ENCODE measurements at places on chromosomes 5 and 9.

GRCh38 chr9:114122136-114123027, 23.3 kb upstream of the KIF12 start:
- no peak for DNase-seq

GRCh38 chr9:114694719-114695269, 12.8 kb upstream of the TEX48 start:
- DNase-seq: no peak

DNA sequence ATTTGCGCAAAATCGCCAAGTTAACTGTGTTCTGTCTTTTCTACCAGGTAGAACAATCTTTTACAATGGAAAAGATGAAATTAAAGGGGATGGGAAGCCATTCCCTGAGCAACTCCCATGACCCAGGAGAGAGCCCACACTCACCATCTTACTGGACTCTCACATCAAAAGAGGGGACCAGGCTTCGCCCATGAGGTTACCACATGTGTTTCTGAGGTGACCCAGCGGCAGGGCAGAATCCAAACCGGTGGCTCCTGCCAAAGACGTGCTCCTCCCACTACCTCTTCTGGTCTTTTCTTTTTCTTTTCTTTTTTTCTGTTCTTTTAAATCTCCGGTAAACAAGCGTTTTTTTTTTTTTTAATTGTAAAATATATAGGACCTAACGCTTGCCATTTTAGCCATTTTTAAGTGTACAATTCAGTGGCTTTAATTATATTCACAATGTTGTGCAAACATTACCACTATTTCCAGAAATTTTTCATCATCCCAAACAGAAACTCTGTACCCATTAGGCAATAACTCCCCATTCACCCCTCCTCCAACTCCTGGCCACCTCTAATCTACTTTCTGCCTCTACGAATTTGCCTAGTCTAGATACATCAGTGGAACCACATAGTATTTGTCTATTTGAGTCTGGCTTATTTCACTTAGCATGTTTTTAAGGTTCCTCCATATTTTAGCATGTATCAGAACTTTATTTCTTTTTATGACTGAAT, 19.3 kb downstream of the PTPN3 start:
- no peak for DNase-seq

DNA sequence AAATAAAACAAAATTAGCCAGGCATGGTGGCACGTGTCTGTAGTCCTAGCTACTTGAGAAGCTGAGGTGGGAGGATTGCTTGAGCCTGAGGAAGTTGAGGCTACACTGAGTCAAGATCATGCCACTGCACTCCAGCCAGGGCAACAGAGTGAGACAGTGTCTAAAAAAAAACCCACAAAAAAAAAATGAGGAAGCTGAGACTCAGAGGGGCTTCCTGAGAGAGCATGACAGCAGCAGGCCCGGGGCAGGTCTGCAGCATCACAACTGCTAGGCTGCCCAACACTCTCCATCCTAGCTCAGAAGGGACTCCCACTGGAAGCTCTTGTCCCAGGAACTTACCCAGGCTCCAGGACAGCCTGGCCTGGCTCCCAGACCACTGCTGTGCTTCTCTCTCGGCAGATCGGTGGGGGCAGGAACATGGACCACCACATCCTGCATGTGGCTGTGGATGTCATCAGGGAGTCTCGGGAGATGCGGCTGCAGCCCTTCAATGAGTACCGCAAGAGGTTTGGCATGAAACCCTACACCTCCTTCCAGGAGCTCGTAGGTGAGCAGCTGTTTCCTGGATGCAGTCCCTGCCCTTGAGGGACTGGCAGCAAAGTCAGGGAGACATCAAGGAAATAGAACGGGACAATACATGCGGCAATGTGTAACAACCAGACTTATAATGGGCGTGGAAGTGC, 19.1 kb downstream of the PTGS1 start:
- no peak for DNase-seq

DNA sequence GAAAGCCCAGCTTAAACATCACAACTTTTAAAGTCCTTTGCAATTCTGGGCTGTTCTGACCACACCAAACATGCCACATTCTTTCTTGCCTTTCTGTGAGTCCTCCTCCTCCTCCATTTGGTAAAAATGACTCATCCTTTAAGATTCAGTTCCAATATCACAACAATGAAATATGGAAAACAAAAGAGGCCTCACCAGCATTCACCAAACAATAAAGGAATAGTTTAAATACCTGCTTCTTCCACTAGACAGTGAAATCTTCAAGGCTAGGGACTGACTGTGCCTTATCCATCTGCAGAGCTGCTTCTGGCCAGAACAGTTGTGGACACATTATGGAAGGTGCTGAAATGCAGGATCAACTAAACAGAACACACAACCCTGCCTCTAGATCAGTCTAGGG, 36.0 kb downstream of the NR6A1 start:
- DNase-seq: no peak

GRCh38 chr9:78383130-78383529, 86.2 kb downstream of the PSAT1 start:
- no peak for DNase-seq

DNA sequence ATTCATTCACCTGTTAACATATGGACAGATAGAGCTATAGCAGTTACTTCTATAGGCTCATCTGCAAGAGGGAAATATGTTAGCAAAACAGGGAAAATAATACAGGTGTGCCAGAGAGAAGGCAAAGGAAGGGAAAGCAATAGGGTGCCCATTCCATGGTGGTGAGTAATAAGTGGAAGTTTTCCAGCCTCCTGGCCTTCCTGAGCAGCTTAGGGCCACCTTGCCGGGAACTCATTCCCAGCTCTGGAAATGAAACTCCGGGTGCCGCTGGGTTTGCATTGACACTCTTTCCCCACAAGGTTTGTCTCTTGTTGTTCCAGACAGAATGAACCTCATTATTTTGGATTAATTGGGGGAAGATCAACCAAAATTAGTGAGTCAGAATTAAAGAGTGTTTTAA, 58.4 kb downstream of the SLC1A3 start:
- DNase-seq: no peak

- no peak for DNase-seq
Observed at GRCh38 chr5:107402434-107403227, 268.1 kb downstream of the EFNA5 start.

DNA sequence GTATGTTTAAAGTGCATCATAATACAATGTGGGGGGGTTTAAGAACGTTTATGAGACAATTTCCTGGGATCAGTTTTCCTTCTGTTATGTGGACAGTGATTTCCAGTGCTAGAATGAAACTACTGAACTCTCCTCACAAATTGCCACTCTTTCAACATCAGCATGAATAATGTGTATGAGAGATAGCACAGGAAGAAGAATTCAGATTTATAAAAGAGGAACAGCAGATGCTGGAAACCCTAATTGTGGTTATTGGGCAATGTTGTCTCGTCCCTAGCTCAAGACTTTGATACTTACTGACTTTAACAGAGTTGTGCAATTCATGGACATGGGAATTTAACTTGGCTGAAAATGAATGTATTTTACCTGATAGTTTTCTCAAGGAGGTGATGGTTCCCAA, 410.8 kb upstream of the MEF2C start:
- DNase-seq: no peak

GRCh38 chr5:125401724-125402622, 655.5 kb upstream of the ZNF608 start:
- DNase-seq: no peak

GRCh38 chr9:87119328-87119881, 172.1 kb upstream of the GAS1 start:
- no peak for DNase-seq

- no peak for DNase-seq
Observed at GRCh38 chr5:95081500-95081960, 203.4 kb downstream of the MCTP1 start.

DNA sequence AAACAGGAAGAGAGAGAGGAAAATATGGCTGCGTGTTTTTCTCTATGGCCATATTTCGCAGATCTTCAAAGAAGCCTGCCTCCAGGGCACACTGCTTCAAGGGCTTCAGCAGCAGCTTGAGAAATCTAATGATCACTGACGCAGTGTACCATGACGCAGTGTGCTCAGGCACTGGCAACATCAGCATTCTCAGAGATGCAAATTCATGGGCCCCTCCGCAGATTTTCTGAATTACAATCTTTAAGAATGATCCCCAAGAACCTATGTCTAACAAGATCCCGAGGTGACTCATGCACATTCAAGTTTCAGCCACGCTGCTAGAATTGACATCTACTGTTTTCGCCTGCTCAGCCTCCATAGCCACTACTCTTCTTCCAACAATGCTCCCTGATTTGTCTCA, 143.9 kb upstream of the ZNF366 start:
- DNase-seq: no peak

- no peak for DNase-seq
Observed at GRCh38 chr9:17609312-17610005, 30.6 kb downstream of the SH3GL2 start.

GRCh38 chr5:23105021-23105420, 251.9 kb upstream of the CDH12 start:
- no peak for DNase-seq

DNA sequence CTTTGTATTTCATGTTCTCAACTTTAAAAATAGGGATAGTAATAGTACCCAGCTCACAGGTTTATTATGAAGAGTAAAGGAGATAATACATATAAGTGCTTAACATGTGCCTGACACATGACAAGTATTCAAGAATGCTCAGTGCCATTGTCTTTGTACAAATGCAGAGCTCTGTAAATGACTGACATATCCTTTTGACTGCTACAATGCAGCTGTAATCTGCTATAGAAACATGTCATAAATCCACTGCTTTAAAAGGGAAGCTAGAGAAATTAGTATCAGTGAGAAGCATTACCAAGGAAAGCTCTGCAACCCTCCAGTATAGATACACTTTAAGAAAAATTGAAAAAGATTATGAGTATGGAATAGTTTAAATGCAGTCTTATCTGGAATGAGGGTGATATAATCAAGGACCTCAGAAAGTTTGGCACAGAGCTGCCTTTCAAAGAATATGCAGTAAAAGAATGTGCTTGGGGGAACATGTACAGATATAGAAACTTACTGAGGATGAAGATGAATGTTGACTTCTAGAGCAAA, 17.9 kb downstream of the ERAP1 start:
- DNase-seq: no peak

DNA sequence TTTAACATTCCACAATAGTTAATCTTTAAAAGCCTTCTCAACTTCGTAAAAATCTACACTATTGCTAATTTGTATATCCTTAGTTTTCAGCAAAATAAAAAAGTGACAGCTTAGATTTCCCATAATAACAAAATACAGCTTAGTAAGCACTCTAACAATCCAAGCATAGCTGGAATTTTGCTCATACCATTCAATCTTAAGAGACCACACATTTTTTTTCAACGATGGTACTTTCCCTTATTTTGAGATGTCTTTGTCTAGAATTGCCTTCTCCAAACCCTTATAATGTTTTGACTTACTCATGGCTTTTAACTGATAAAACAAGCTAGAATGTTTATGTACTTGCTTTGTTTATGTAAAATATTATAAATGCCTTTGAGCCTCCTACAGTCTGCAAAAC, 65.6 kb downstream of the HOMER1 start:
- no peak for DNase-seq

- no peak for DNase-seq
Observed at GRCh38 chr5:59333416-59333815, 560.1 kb downstream of the PDE4D start.

DNA sequence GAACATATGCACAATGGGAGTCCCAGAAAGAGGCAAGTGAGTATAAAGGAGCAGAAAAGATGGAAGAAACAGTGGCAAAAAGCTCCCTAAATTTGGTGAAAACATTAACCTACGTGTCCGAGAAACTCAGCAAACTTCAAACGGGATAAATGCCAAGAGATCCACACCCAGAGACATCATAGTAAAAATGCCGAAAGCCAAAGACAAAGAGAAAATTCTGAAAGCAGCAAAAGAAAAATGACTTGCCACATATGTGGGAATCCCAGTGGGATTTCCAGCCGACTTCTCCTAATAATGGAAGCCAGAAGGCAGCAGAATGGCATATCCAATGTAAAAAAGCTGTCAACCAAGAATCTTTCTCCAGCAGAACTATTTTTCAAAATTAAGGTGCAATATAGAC, 101.2 kb downstream of the ADAMTS2 start:
- DNase-seq: no peak

GRCh38 chr5:14266686-14267085, 123.5 kb downstream of the TRIO start:
- no peak for DNase-seq

- no peak for DNase-seq
Observed at GRCh38 chr5:21823588-21823987, 1029.6 kb downstream of the CDH12 start.

DNA sequence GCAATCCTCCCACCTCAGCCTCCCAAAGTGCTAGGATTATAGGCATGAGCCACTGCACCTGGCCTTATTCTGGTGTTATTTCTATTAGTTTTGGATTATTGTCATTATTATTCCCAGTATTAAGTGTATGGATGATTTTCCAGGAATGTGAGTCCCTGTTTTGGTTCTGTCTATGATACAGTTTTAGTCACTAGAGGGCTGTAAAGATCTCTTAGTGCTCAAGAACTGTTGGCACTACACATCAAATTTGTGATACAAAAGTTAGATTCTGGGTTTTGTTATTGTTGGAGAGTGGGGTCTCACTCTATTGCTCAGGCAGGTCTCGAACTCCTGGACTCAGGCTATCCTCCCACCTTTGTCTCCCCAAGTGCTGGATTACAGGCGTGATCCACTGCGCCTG, 12.1 kb downstream of the CCL28 start:
- DNase-seq: no peak

- no peak for DNase-seq
Observed at GRCh38 chr9:37956904-37957663, 53.2 kb upstream of the SLC25A51 start.

DNA sequence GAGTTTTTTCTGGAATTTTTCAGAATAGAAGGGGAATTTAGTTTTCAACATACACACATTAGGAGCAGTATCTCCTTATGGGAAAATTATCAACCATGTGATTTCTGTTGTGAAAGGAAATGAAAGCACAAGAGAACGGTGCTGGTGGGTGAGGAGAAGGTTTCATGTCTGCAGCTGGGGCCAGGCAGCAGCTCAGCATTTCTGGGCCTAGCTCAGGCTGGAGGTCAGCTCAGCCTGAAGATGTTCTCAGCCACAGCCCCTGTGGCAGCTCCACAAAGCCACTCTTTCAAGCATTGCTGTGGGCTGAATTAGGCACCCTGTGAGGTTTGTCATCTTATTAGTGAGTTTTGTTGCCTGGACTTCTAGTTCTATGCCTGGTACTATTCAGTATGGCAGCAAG, 90.3 kb downstream of the DIRAS2 start:
- DNase-seq: no peak

GRCh38 chr9:135281791-135282737, 194.6 kb downstream of the OLFM1 start:
- DNase-seq: no peak

DNA sequence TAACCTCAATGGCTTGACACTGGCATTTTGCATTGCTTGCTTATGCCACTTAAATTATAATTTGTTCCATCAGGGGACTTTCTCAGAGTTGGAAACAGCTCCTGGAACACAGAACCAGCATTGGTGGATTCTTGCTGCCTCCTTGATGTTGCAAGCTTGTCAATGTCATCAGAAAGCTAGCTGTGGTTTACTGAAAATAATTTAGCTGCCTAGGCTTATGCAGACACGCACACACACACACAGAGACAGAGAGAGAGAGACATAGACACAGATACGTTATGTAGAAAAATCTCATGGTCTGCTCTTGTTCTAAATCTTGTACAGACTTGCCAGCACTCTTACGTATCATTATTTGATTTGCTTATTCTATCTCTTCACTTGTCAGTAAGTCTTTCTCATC, 78.0 kb downstream of the HMHB1 start:
- no peak for DNase-seq

GRCh38 chr5:137743031-137743640, 7.2 kb upstream of the KLHL3 start:
- no peak for DNase-seq

- DNase-seq: no peak
Observed at GRCh38 chr9:126463426-126463825, 136.8 kb downstream of the MVB12B start.

GRCh38 chr9:137173796-137174664, 2.2 kb upstream of the TMEM210 start:
- no peak for DNase-seq

All from D721Med (cell line).